ENCODE measurements at places on chromosomes 16 and 17.

- DNase-seq: no peak
Measured at GRCh38 chr16:54097774-54098173, 188.8 kb downstream of the IRX3 start.

DNA sequence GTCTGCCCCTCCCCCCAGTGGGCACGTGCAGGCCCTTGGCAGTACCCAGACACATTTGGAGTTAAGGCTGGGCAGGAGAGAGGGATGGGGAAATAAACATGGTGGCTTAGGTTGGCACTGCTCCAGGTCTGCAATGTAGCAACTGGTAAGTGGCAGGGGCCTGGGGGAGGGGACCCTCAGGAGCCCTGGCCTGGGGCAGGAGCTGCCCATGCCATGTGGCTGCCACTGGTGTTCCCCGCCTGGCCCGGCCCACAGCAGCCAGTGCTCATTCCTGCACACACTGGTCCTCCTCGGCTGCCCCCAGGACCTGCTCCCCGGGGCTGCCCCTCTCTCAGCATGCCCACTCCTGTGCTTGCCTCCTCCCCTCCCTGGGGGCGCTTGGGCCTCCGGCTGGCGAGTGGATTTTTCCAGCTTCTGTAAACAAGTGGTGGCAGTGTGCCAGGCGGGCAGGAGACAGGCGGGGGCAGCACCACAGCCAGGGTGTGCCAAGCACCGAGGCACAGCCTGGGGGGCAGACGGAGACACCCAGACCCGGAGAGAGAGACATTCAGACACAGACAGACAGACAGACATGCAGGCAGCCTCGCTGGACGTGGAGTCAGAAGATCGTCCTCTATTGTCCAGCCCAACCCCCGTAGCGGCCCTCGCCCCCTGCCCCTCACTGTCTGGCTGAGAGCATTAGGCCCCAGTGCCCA, 9.4 kb downstream of the THRA start:
- DNase-seq: no peak

DNA sequence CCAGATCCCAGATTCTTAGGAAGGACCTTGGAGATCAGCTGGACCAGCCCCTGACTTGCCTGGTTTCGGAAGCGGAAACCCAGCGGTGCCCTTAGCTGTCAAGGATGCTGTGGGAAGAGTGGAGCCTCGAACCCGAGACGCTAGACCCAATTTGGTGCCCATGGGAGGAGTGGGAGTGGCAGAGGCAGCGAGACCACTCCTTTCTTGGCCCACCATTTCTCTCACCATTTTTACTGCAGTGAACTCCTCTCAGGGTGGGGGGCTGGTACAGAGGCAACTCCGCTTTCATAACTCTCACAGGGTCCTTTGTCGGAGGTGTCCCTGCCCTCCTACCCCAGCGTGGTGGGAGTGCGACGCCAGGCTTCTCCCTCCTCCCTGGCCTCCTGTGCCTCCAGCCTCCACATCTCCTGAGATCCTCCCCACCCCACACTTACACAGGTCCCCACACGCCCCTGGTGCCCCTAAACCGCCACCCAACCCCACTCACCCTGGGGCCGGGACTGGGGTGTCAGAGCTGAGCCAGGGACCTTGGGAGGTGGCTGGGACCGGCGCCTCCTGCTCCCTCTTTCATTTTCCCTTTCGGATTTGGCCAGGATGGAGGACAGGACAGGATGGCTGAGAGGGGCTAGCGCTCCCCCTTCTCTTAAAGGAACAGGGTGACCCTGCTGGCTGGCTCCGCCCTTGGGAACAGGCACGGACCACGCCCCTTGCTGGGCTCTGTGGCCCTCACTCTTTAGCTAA, at the start of gene GJD3:
GJD3 (minus strand) TSS at position 617 of the 741 bp plus-strand sequence. CDS start 922 bp downstream, outside the sequence.
- DNase-seq: no peak

DNA sequence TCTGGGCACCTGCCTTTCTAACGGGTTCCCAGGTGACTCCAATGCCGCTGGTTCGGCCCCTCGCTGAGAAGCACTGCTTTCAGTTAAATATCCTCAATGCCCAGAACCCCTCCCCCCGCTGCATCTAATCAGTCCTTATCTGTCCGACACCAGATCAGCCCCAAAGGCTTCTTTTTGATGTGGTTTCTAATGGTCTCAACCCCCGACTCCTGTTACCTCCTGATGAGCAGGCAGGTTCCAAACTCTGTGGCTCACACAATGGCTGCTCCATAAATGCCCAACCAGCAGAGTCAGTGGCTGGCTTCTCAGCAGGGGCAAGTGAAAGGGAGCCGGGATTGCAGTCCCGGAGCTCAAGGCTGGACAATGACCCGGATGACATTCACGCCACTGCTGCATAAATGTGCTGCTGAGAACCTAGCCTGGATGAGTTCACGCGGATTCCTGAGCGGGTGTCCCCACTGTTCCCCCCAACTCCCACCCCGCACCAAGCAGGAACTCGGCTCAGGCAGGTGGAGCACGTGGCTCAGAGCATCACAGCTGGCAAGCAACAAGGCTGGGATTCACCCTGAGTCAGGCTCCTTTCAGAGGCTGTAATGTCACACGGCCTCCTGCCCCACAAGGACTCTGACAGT, 1.0 kb upstream of the SLC38A8 start:
- no peak for DNase-seq

DNA sequence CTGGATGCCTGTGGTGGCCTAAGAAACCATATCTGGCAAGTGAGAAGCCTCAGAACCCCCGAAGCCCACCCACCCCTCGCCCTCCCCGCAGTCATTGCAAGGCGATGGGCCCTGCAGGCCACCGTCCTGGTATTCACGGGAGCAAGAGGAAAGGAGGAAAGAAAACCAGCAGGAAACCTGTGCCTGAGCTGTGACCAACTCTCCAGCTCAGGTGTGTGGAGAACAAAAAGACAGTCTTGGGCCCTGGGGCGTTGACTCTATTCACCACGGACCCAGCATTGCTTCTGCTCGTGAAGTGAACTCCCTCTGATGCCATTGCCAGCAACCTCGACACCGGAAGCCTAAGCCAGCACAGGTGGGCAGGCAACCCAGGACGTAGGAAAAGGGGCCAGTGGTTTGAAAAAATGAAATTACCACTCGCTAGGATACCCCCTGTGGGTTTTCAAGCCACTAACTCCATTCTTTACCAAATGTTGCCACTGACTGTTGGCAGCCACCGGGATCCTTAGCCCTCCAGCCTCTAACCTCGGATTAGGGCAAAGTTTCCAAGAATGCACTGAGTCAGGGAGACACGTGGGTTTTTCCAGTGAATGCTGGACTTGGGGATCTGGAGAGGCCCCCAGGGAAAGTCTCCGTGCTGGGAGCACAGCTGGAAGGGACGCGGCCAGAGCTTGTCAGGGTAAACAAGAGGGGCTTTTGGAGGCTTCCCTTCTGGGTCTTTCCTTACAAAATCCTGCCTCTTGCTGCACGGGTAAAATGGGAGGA, 25.1 kb downstream of the FA2H start:
- DNase-seq: no peak

DNA sequence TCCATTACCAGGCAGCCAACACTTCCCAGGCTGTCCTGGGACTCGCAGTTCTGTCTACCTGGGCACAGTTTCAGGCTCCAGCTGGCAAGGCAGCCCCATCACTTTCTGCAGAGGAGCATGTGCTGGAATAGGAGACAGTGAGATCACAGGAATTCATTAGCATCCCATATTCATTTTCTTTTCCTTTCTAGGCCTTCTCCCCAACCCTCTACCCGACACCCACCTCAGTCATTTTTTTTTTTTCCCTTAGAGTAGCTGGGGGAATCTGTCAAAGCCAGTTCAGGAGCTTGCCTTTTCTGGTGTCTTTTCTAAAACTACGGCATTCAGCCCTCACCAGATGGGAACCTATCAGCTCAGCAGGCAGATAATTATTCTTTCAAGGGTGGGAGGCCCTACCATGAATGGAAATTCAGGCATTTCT, 42.4 kb upstream of the FBXO47 start:
- DNase-seq: no peak

GRCh38 chr17:17325816-17326215, 22.6 kb downstream of the NT5M start:
- DNase-seq: no peak

- DNase-seq: no peak
Measured at GRCh38 chr16:69382421-69382820, 3.4 kb downstream of the TERF2 start.

GRCh38 chr16:16143931-16144330, 79.4 kb downstream of the ABCC6 start:
- peak; percentile 24 for DNase-seq

DNA sequence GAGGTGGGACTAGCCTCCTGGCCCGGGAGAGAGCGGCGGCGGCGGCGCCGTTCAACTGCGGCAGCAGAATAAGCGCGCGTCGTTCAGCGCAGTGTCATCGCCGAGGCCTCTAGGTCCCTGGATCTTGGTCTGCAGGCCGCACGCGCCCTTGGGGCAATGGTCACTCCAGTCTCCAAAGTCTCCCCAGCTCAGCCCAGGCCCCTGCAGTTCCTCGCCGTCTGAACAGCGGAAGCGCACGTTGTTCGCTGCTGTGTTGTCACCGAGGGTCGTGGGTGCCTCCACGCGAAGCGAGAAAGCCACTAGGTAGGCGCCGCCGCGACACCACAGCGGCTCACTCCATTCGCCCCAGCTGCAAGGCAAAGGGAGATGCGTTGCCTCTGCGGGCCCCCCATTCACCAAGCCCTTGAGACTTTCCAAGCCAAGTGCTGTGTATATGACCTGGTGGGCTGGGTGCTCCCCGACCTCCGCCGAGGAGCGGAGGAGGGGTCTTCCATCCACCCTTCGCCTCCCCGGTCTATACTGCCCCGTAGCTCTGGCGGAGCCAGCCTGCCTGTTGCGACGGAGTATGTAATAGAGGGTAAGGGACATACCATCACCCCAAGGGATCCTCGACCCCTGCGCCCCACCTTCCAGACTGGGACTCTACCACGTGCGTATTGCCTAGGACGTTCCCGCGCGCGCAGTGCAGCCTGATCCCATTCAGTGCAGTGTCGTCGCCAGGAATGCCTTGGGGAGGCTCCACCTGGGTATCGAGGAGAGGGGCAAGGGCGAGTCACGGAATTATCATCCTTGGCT, 656 bp downstream of the VMO1 start:
- DNase-seq: no peak

- no peak for DNase-seq
Measured at GRCh38 chr17:44118427-44119050, 4.9 kb downstream of the HDAC5 start.

DNA sequence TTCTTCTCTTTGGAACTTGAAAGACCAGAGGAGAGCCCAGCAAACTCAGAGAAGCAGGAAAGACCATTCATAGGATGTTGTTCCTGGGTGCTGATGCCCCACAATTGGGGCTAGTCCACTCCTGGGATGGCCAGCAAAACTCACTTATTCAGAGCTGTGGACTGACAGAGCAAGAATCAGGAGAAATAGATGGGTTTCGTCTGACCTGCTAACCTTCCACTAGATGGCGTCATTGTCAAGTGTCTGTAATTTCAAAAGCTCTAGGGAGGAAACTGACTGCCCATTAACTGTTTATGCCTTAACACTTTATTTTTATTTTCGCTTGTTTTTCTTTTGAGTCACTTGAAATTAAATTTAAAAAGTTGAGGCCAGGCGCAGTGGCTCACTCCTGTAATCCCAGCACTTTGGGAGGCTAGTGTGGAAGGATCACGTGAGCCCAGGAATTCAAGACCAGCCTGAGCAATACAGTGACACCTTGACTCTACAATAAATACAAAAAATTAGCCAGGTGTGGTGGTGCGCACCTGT, 28.7 kb upstream of the MILR1 start:
- DNase-seq: peak; percentile 72

DNA sequence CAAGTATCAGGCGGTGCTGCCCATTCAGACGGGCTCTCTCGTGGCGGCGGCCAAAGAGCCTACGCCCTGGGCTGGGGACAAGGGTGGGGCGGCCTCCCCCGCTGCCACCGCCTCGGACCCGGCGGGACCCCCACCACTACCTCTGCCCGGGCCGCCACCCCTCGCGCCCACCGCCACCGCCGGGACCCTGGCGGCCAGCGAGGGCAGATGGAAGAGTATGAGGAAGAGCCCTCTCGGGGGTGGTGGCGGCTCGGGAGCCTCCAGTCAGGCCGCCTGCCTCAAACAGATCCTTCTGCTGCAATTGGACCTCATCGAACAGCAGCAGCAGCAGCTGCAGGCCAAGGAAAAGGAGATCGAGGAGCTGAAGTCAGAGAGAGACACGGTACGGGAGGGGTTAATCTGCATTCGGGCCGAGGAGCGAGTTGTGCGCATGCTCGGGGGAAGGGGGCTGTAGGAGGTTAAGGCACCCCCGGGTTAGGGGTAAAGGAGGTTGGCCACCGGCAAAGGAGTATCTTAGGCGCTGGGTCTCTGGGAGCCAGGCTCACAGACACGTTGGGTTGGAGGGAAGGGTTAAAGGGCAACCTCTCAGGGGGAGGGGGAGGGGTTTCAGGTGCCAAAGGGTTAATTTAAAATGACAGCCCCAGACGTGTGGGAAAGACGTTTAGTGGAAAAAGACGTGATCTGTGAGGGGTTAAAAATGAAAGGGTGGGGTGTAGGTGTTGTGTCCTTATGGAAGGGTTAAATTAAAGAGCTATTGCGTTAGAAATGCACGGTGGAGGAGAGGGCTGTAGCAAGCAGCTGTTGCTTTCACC, 1.4 kb downstream of the MSL1 start:
- no peak for DNase-seq

- no peak for DNase-seq
Measured at GRCh38 chr17:8013731-8014557, 11.5 kb downstream of the GUCY2D start.

- no peak for DNase-seq
Measured at GRCh38 chr16:70470927-70471341, 16.5 kb downstream of the FCSK start.

GRCh38 chr17:9451934-9452333, 123.7 kb downstream of the STX8 start:
- DNase-seq: peak; percentile 59

- DNase-seq: no peak
Measured at GRCh38 chr17:78278139-78278741, 46.8 kb downstream of the TMEM235 start.

DNA sequence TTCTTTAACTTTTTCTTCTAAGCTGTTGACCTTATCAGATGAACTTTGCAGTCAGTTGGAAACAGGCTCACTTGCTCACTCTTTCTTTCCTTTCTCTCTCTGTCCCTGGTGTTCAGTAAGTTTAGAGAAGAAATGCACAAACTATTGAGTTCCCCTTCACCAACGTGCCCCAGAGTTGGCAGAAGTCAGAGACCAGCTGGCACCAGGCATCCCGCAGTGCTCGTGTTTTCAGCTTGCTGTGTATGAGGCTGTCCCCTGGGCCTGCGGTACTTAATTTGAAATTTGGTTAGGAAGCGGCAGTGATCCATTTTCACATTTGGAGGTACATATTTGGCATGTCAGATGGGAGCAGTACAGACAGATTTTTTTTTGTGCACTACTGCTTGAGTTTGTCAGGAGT, 258.6 kb downstream of the SNX29 start:
- DNase-seq: no peak

DNA sequence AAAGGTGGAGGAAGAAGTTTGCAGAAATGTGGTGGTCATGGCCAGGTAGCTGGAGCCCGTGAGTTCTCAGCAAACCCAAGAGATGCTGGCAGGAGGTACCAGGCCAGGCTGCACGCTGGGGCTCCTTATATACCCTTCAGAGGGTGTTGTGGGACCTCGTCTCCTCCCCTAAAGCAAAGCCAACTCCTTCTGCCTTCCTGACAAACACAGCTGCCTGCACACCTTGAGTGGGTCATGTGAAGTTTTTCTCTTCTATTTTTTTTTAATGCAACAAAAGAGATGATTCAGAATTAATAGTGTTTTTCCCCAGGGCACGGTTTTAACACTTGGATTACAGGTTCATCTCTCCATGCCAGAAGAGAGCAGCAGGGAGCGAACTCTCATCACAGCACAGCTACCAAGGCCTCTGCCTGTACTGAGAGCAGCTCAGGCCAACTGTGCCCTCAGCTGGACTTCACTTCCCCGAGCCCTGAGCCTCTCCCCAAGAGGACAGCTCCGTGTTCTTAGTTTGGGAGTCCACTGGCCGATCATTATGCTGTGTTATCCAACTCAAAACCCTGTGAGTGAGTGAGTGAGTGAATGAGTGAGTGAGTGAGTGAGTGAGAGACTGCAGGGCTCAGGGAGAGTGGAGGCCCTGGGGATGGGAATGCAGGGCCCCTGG, at the start of gene KRT15:
KRT15 (minus strand) TSS at position 102 of the 661 bp plus-strand sequence; CDS start at position 39, 63 bp downstream.
- no peak for DNase-seq

All from RCC 7860 (cell line).